Activated CD4-positive, alpha-beta T cell treated with anti-CD3 and anti-CD28 coated beads for 24 hours (primary cell): ENCODE measurements at places on chromosomes 7 and 10.
A peak's percentile ranks its signal among the peaks of the same experiment; 100 is the strongest.

DNA sequence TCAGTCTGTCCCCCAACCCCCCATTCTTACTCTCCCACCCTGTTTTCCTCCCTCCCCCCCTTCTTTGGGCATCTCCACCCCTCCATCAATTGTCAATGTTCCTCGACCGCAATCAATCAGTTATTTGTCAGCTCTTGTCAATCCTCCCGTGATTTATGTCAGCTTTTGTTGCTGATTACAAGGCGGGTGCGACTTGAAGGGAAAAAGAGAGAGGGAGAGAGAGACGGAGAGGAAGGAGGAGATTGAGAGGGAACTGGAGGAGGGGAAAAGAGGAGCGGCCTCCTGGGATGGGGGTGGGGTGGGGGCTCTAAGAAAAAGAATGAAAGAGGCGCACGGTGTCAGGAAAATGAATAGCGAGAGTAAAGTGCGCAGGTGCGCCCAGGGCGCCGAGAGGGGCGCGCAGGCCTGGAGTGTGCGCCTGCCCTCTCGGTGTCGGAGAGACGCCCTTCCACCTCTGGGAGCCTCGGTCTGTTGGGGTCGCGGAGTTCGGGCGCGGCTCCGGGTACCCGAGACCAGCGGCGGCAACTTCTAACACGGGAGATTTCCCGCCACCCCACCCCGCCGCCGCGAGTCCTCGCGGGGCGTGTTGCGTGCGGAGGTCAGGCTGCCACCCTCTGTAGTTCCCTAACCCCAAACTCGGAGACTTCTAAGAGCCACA, 1.1 kb upstream of the ZNF503 start:
- DNase-seq: no peak

DNA sequence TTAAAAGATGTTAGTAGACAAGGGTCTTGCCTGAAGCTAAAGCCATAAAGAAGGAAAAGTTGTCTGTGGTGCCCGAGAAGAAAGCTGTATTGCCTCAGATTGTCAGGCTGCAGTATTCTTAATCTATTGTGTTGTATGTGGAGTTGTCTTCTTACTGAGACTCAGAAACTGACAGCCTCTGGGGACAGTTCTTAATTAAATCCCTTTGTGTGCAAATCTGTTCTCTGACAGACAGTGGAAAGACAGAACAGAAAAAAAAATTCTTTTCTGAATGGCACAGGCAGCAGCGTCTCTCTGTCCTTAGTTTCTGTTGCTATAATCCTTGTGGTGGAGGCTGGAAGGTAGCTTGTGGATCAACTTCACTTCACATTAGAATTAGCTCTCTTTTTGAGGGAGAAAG, 16.8 kb downstream of the VWC2 start:
- no peak for DNase-seq

DNA sequence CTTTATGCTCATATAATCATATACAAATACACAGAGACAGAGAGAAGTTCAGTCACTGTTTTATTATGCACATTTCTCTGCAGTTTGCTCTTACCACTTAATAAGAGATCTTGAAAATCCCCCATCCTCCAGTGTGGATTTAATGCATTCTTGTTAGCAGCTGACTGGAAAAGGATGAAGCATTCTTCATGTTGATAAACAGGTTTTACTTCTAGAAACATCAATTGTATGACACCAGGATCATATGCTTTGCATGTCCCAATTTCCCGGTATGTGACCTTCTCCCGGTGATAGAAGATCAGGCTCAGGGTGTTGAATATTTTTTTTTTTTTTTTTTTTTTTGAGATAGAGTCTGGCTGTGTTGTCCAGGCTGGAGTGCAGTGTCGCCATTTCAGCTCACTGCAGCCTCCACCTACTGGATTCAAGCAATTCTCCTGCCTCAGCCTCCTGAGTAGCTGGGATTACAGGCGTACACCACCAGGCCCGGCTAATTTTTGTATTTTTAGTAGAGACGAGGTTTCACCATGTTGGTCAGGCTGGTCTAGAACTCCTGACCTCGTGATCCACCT, 6.2 kb upstream of the CREB3L2 start:
- DNase-seq: no peak

DNA sequence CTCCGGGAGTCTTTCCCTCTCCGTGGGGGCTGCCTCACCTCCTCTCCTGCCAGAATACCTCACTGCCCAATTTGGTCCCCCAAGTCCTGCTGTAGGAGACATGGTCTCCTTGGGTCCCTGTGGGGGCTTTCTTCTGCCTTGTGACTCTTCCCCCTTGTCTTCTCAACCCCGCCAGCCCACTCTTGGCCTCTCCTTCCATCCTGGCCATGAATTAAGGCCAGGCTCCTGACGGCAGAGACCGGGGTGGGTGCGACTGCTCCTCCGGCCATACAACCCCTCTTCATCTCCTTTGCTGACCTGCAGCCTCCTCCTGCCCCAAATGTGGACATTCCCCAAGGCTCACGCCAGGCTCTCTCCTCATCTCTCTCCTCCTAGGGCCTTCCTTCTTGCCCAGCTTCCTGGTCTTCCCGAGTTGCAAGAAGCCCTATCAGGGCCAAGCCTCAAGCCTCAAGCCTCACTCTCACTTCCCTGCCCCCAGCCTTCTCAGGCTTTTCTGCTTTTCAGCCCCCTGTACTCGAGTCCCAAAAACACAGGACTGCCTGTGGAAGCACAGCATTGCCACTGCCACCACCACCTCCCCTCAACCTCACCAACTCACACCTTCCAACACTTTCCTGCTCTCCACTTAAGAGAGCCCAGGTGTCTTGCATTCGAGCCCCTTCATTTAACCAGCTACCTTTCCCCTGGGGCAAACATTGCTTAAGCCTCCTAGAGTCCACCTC, 1.3 kb downstream of the PNLIPRP2 start:
- DNase-seq: no peak

DNA sequence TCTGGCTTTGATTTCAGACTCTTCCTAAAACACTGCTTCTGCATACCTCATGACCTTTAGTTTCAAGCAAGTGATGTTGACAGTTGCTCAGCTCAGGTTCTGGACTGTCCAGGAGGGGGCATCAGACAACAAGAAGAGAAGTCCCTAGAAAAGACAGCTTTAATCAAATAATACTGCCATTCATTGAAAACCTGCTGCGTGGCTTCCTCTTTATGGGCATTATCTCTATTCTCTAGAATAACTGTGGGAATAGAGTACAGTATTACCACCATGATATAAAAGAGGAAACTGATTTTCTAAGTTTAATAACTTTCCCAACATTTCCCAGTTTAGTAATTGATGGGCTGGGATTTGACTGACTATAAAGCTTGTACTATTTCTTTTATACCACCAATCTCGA, 170.4 kb downstream of the SNX13 start:
- DNase-seq: peak; percentile 24

DNA sequence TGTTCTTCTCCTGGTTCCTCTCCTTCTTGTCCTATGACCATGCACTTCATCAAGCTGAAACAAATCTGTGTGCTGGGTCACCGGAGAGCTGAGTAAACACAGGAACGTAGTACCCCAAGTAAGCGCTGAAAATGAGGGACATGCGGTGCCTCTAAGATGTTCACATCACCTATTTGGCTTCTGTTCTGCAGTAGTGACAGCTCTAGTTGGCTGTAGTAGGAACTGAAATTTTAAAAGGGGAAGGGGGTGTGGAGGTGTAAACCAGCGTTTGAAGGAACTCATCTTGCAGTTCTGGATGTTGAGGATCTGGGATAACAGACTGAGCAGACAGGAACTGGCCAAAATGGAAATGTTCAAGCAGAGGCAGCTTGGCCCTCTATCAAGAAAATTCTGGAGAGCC, 85.2 kb downstream of the WNT2 start:
- no peak for DNase-seq

DNA sequence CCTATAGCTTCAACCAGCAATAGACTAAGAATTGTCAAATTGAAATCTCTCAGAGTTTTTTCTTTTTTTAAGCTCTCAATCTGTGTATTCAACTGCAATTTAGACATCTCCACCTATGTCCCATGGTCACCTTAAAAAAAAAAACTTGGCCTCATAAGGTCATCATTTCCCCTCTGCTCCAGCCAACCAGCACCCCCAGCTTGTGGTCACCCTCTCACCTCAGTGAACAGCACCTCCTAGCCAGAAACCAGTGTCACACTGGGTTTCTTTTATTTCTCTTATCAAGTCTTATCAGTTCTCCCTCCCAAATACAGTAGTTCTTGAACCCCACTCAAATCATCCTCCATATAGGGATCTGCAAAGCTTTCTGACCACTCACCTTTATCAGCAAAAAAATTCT, 4.0 kb downstream of the ITGB1 start:
- DNase-seq: no peak

DNA sequence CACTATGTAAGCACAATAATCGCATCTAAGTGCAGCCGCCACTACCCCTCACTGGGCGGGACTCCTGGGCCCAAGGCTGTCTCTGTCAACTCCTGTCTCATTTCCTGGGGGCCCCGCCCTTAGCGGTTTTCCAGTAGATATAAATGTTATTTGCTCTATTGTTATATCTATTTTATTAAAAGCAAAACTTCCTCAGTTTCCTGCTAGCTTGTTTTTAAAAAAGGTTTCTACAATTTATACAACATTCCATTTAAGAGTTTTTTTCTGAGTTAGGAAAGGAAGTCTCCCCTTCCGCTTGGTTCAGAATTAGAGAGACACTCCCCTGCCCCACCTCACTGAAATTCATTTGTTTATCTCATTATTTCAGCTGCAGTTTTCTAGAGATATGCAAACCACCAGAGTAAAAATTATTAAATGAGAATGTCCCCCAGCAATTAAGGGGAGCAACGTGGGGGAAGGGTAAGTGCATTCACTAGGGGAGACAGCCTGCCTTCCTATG, 82.7 kb downstream of the RAMP3 start:
- no peak for DNase-seq

- no peak for DNase-seq
These were observed 180.6 kb upstream of the AGK start for GRCh38 chr7:141370650-141371049.

DNA sequence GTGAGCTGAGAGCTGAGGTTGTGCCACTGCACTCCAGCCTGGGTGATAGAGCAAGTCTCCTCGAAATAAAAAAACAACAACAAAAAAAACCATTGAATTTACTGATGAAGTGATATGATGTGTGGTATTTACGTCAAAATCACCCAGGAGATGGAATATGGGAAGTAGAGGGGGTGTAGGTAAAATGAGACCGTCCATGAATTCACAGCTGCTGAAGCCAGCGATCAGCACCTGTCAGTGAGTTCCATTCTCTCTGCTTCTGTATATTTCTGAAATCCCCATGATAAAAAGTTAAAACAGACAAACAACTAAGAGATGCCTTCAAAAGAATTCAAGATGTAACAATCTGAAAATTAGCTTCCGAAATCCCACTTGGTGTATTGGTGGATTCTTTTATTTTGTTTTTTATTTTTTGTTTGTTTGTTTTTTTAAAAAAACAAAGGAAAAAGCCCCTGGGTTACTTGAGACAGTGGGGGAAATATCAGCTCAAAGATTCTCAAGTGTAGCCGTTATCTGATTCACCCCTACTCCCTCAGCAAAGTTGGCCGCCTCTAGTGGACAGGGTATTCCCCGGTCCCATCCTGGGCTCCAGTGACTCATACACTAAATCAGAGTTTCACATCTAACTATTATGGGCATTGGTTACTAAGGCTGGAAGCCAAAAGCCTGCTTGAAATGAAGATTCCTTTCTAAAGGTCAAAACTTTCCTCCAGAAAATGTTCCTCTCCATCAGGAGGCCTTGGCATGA, 76.4 kb downstream of the MAP3K8 start:
- DNase-seq: no peak

DNA sequence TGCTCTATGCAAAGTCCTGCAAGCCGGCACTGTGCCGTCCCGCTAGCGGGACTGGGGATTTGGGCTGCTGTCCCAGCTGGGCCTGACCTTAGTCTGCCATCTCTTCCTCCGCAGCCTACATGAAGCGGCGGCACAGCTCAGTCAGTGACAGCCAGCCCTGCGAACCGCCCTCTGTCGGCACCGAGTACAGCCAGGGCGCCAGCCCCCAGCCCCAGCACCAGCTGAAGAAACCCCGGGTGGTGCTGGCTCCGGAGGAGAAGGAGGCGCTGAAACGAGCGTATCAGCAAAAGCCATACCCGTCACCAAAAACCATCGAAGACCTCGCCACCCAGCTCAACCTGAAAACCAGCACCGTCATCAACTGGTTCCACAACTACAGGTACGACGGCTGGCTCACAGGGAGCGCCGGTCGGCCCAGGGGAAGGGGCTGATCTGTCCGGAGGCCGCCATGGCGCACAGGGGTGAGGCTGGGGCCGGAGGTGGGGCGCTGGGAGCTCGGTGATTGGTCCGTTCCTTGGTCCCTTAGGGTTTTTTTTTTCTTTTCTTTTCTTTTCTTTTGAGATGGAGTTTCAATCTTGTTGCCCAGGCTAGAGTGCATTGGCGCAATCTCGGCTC, 47.4 kb upstream of the SH2B2 start:
- DNase-seq: no peak

- no peak for DNase-seq
These were observed 55.3 kb downstream of the RASGEF1A start for GRCh38 chr10:43211431-43212042.

DNA sequence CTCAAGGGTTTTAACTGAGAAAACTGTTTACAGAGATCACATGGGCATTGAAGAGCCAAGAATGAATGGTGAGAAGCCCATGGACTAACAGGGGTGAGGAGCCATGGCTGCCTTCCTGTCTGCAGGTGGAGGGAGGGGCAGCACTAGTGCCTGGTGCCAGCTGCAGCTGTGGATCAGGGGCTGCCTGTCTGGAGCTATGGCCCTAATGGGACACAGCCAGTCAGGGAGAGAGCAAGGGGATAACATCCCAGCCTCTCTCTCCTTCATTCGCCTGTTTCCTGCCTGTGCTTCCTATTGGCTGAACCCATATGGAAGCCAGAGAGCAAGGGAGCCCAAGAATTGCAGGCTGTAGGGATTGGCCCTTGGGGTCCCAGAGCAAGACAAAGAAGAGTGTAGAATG, 125.8 kb upstream of the GAD2 start:
- DNase-seq: no peak

DNA sequence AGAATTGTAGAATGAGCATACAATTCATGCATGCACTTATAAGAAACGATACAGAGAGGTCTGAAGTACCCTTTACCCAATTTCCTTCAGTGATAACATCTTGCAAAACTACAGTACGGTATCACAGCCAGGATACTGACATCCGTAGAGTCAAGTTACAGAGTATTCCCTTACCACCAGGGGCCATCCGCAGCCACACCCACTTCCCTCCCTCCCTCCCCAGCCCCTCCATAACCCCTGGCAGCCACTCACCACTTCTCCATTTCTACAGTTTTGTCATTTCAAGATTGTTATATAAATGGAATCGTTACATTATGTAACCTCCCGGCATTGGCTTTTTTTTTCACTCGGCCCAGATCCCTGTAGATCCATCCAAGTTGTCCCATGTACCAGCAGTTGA, 113.6 kb upstream of the RET start:
- DNase-seq: no peak

DNA sequence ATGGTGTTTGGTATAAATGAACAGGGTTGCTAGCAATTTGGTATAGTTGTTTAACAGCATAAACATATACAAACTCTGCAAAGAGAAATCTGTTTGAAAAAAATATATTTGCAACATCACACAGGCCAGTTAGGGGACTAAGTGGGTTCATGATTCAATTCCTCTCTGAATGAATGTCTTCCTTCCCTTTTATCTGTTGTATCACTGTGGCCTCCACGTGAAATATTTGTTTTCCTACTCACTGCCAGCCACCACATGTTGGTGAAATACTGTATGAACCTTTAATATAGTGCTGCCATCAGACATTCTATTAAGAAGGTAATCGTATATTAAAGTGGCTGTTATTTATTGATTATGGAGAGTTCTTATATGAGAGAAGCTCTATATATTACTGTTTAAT, 157.0 kb downstream of the ARID5B start:
- DNase-seq: no peak

- DNase-seq: no peak
These were observed 312.8 kb downstream of the PHTF2 start for GRCh38 chr7:78111386-78111785.
